ENCODE measurements at places on chromosomes 3 and 15.

DNA sequence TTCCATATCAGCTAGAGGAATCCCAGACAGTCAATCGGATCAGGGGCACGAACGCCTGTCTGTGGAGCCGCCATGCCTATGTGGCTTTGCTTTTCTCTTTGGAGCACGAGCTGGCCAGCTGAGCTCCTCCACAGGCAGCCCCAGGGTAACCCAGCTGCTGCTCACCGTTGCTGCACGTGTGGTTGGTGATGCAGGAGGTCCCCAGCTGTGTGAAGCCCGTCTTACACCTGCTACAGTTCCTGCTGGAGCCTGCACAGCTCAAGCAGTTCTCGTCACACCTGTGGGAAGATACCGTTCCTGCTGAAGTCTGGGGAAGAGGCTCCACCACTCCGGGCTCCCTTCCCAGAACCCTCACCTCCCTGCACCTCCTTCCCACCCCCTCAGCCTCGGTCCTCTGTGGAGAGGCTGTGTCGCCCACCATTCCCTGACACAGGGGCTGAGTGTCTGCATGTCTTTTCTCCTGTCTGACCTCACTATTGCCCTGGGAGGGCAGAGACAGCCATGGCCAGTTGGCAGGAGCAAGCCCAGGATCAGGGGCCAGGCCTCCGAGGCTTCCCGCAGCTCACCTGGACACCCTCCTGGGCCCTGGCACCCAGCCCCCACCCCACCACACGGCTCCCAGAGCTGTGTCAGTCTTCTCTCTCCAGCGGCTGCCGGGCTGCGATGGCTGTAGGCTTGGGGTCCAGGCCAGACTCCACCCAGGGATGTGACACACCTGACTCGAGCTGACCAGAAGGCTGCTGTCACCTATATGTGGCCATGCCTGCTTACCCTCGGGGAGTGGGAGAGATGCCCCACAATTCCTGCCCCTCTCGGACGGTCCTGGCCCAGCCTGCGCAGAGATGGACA lies 12.2 kb upstream of the SNRPA1 start:
- no peak for ATAC-seq

- ATAC-seq: no peak
These were observed 98.0 kb upstream of the RORA start for GRCh38 chr15:61327019-61327631.

- ATAC-seq: no peak
These were observed 135.0 kb downstream of the STAG1 start for GRCh38 chr3:136617198-136617597.

DNA sequence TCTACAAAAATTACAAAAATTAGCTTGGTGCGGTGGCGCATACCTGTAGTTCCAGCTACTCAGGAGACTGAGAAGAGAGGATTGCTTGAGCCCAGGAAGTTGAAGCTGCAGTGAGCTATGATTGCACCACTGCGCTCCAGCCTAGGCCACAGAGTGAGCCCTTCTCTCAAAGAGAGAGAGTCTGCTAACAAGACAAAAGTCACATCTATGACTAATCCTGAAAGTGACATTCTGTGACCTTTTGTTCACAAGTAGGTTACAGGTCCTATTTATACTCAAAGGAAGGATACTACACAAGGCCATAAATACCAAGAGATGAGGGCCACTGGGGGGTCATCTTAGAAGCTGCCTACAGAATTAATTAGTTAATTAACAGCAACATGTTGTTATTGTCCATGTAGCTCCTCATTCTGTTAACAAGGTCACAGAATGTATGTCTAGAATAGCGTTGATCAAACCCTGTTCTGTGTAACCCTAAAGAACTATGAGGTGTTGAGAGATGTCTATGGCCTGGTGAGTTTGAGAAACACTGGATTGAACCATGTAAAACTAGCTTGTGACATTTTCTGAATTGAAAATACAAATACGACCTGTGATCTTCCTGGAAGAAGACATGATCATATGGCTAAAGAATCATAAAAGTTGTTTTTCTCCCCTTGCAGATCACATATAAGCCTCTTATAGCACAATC lies 97.0 kb downstream of the SAMMSON start:
- peak; percentile 41 for ATAC-seq

- ATAC-seq: no peak
These were observed 591.8 kb downstream of the EPHA3 start for GRCh38 chr3:89699229-89699628.

GRCh38 chr3:171976526-171976925 lies 62.9 kb upstream of the FNDC3B start:
- no peak for ATAC-seq

- no peak for ATAC-seq
These were observed 1083.9 kb downstream of the DIPK2A start for GRCh38 chr3:145055375-145056076.

- no peak for ATAC-seq
These were observed 123.7 kb upstream of the RAP2B start for GRCh38 chr3:153038367-153038766.

GRCh38 chr3:115687721-115688120 lies 64.4 kb downstream of the GAP43 start:
- no peak for ATAC-seq

GRCh38 chr15:91632981-91633380 lies 220.5 kb upstream of the SLCO3A1 start:
- ATAC-seq: no peak

All from activated CD4-positive, CD25-positive, alpha-beta regulatory T cell treated with anti-CD3 and anti-CD28 coated beads, Interleukin-2, amount 50 U/mL, for 24 hours (primary cell).